ENCODE measurements at places on chromosomes 1 and 21.

DNA sequence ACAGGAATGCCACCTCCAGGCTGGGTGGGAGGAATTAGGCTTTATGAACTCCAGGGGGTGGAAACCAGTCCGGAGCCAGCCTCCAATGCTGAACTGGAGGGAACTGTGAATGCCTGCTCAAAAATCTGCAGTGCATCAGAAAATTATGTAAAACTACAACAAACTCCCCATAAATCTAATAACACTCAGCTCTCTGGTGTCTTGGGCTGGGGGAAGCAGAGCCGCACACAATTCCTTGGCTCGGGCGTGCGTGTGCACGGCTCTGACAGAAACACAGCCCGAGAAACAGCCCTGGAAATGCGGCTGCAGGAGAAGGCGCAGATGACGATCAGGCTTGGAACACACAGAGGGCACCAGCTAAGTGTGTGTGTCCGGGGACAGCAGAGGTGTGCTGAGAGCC lies 127.6 kb upstream of the VAMP3 start:
- DNase-seq = no peak

DNA sequence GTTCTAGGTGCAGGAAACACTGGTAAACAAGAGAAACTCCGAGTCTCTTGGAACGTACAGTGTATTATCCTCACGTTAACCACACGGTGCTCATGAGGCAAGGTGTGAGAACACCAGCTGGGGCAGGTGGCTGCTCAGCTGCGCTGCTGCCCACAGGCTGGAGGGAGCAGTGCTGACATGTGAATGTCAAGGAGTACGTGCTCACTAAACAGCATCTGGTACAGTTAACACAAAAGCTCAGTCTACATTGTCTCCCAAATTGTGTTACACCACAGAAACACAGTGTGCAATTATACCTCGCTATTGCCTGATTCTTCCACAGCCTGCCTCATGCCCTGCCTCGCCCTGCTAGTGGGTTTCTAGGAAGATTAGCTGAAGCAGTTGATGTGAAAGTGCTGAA lies 138.4 kb downstream of the GLIS1 start:
- DNase-seq = no peak

- no peak for DNase-seq
Measured at GRCh38 chr21:33015096-33015495, 10.6 kb upstream of the OLIG2 start.

DNA sequence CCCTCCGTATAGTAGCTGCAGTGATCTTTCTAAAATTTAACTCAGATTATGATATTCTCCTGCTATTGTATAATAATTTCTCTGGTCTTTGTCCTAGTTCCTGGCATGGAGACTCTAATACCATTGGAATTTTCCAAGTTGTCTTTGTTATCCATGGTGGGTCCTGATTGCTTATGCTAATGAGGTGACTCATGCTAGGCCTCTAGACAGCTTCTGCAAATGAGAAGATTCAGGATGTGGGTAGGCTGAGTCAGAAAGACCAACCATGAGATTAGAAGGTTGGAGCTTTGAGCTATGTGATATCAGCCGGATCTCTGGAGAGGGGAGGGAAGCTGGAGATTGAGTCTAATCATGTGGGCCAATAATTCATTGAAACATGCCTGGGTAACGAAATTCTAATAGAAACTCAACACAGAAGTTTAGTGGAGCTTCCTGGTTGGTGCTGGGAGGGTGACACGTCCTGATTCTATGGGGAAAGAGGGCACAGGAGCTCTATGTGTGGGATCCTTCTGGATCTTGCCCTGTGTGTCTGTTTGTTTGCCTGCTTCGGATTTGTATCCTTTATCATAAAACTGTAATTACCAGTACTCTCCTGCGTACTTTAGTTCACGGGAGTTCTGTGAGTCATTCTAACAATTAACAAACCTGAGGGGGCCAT lies 73.2 kb upstream of the CNIH3 start:
- DNase-seq = no peak

DNA sequence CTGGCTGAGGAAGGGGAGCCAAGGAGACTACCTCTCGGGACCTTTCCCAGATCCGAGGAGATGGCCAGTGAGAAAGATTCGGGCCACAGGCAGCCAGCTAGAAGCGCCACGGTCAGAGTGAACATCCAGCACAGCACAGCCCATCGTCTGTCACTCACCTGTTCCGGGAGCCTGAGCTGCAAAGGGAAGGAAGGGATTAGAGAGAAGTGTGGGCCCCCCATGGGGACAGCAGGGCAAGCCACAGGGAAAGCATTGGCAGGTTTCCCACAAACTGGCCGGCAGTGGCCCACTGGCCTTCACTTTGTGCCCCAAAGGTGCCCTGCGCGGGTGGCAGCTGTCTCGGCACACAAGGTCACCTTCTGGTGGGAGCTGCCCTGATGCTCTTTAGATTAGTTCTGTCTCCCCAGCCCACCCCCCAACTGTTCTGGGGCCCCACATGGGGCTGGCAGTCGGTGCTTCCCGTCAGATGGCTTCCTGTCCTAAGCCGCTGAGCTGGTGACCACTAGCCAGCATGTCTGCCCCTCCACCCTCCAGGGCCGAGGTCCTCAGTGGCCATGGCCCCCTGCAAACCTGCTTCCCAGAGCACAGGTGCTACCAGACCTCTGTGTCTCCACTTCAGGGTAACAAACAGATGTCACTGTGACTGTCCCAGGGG lies 56.7 kb downstream of the LACTBL1 start:
- no peak for DNase-seq

DNA sequence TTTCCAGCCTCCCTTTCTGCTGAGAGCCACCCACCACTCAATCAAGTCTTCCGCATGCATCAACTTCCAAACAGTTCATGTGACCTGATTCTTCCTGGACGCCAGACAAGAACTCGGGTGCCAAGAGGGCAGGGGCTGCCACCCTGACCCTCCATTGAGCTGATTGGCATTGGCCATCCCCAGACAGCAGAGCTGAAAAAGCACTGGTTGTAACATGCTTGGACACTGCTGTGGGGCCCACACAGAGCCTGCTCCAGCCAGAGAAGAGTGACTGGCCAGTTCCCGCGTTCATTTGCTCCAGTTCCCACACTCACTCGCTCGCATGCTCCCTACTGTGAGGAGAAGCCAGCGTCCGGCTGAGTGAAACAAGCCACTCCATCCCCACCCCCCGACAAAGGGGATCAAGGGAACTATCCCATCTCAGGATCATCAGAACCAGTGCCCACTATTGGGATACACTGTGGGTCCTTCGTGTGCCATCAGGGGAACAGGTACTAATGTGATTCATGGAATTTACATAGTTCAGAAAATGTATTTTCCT lies 420.3 kb downstream of the NPHP4 start:
- DNase-seq = no peak

- no peak for DNase-seq
Measured at GRCh38 chr1:169701261-169702005, 10.0 kb downstream of the SELL start.

DNA sequence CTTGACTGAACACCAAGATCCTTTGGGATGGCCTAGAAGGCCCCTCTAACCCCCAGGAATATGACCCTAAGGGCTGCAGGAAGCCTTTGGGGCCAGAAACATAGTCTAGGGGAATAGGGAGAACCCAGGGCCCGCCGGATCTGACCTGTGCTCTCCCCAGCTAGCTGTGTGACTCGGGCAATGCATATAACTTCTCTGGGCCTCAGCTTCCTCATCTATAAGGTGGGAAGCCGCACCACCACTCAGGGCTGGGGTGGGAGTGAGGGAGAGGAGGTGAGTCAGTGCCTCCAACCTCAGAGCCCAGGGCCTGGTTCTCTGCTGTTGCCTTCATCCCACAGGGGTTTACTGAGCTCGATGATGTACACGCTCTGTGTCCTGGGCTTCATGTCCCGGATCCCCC lies 434.4 kb downstream of the PTPRU start:
- DNase-seq = no peak

DNA sequence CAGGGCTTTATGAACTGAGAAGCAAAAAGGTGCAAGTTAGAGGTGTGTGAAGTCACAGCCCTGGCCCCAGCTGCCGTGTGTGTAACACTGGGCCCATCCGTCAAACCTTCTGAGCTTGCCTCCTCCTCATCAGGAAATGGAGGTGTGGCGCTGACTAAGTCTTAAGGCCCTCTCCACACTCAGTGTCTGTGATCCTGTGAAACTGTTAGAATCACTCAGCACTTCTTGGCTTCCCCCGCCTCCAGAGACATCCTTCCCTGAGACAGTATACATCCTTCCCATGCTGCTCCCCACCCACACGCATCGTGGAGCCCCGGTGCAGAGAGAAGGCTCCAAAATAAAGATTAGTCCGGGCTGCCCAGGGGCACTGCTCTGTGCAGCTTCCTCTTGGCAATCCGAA lies 33.3 kb downstream of the LRP8 start:
- no peak for DNase-seq

DNA sequence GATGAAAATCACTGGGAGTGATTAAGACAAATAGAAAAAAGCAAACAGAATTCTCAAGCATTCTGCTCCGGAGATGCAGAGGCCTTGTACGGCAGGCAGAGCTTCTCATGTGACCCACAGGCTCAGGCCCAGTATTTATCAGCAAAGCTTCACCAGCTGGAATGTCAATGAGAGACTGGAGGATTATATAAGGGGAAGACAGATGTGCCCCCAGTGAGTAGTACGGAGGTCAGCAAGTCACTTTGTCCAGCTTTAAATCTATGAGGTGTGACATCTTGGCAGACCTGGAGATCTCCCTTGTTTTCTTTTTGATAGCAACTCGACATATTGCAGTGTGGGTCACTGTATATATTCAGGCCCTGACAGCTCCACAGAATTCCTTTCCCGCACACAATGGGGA lies 106.8 kb downstream of the HHIPL2 start:
- no peak for DNase-seq

- no peak for DNase-seq
Measured at GRCh38 chr1:18546026-18546425, 65.3 kb downstream of the KLHDC7A start.

All from stimulated activated naive CD4-positive, alpha-beta T cell (primary cell).